Fibroblast of mammary gland (primary cell): ENCODE measurements at places on chromosomes 1 and 21.

- DNase-seq, result peak; percentile 57
Observed at GRCh38 chr1:62230718-62231117, 36.1 kb downstream of the L1TD1 start.

- no peak for DNase-seq
Observed at GRCh38 chr1:44501047-44501890, 96.2 kb downstream of the RNF220 start.

GRCh38 chr1:175733722-175734121 is 9.7 kb downstream of the TNR start:
- DNase-seq, result no peak

GRCh38 chr1:198858033-198858432 is 219.2 kb downstream of the PTPRC start:
- DNase-seq, result no peak

DNA sequence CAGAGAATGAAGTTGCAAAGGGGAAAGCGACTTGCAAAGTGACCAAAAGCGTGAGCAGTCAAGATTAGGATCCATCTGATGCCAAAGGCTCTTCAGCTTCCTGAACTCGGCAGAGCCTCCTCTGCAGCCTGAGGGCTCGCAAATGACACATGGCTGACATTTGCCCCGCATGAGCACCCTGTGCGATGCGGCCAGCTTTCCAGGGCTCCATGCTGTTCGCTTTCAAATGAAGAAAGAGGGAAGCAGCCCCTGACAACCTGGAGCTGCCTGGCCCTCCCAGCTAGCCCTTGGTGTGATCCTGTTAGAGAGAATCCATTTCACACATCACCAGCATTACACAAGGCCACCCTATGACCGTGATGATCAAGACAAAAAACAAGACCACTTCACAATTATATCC is 20.2 kb upstream of the FAM131C start:
- DNase-seq, result no peak

- DNase-seq, result peak; percentile 74
Observed at GRCh38 chr21:31198575-31198974, 145.5 kb downstream of the TIAM1 start.

DNA sequence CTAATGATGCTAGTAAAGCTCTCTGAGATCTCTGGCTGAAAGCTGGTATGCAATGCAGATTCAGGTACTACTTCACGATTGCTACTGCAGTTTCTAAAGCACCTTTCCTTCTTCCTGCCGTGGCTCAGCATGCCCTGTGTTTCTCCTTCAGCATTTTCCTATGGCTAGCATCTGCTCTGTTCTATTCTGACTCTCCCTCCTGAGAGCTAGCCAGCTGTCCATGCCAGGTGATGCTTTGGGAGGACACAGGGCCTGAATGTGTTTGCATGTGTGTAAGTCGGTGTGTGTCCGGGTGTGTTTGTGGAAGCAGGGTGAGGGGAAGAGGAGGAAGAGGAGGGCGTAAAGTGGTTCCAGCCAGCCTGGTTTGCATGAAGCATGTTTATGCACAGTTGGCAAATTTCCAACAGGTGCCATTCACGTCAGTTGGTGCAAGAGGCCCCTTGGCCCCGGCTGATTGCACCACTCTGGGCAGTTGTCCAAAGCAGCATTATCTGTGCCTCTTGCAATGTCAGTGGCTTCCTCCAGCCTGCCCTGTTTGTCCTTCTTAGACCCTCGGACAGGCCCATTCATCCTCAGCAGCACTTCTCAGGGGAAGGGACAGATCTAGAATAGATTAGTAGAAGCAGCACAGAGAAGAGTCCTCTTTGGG is 433.3 kb downstream of the DISC1 start:
- DNase-seq, result no peak

DNA sequence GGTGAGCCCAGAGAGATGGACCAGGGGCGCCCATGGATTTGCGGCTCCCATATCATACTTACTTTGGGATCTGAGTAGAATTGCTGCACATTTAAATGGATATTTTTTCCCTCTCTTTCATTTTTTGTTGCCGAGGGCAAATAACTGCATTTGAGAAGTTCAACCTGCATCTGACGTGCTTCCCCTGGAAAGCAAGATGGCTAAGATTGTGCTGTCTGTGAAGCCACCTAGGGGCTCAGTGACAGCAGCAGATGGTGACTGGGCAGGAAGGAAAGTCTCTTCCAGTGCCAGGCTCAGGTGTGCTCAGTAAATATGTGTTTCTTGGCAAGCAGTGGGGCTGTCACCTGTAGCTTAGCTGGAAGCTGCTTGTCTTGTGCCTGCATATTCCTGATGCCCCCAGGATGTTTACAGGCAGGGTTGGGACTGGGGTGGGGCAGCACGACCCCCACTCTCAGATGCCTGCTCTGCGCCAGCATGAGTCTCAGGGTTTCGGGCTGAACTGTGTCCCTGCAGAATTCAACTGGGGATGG is 59.8 kb upstream of the ETV3 start:
- no peak for DNase-seq

- no peak for DNase-seq
Observed at GRCh38 chr1:22918644-22919043, 54.0 kb downstream of the LACTBL1 start.

DNA sequence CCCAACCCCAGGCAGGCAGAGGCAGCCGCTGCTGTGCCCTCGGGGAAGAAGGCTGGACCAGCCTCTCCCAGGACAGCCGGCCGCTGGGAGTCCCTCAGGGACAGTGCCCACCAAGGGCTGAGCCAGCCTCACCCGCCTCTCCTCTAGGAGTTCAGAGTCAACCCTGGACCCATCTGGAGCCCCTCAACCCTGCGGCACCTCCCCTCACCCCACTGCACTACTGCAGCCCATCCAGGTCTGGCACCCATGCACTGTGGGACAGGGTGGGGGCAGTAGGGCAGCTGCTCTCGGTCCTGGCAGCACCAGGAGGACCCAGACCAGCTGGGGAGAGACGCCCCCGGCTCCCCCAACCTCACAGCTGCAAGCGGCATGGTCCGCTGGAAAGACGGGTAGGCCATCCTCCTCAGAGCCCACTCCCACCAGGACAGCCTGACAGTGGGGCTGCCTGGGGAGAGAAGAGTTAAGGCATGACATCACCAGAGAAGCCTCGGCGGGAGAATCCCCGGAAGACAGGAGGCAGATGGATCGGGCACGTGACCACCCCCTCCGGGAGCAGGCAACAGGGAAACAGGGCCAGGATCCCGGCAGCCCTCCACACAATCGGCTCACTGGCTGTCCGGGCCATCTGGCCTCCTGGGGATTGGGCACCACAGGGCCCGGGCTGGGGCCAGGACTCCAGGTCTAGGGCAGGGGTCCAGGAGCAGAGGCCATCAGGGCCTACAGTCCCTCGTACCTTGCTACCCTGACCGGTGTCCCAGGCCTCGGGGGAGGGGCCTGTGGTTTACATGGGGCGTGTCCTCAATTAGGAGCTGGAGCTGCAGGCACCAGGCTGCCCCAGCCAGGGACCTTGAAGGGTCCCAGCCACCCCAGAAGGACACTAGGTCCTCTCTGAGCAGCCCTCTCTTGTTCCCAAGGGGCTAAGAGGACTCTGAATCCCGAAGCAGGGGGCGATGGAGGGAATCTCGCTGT is 3.1 kb downstream of the ACAP3 start:
- peak; percentile 77 for DNase-seq

DNA sequence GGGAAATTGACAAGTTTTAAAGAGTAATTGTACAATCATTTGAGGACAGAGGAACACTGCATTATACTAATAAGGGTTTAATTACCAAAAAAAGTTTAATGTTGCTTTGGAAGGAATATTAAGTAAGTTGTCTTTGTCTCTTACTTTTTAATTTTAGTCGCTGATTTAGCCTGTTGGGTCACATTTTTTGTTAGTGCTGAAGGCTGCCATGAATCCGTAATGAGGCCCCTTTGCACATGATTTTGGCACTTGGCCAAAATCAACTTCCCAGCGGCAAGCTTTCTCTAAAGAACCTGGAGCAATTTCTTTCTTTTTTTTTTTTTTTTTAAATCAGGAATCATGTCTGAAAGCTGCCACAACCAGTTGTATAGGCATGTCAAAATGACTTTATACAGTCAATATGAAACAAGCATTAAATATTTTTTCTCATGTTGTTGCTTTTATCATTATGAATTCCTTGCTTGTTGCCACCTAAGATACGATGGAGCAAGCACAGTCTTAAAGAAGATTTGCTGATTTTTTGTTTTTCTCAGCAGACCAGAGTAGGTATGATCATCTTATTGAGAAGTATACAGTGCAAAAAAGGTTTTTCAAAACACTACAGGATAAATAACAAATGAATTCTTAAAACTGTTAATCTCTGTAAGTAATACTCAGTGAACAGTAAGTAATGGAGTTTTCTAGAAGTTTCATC is 690.4 kb downstream of the USP25 start:
- DNase-seq, result peak; percentile 81

DNA sequence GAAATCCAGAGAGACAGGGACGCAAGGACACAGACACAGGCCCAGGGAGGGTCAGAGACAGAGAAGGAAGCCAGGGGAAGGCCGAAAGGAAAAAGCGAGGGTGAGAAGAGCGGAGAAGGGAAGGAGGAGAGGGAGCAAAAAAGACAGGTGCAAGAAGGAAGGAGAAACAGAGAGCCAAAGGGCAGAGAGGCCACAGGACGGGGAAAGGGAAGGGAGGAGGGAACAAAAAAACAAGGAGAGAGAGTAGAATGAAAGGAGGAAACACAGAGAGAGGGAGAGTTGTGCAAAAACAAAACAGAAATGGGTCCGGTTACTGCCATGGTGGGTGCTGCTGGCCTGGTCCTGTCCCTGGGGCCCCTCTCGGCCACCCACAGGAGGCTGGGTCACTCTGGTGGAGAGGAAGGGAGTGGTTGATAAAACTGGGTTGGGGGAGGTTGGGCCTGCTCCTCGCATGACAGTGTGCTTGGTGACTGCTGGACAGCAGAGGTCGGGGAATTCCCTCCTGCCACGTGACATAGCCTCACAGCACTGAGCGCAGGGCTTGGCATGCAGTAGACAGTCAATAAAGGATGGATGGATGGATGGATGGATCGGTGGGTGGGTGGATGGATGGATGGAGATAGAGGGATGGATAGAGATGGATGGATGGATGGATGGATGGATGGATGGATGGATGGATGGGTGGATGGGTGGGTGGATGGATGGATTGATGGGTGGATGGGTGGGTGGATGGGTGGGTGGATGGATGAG is 64.8 kb downstream of the RAP1GAP start:
- no peak for DNase-seq

- DNase-seq, result no peak
Observed at GRCh38 chr21:44489962-44490361, 34.7 kb downstream of the LRRC3 start.

GRCh38 chr1:202160377-202160940 is at the start of gene PTPN7:
Gene PTPN7 (minus strand): TSS chr1:202160602. CDS start chr1:202159402, 1,200 bp downstream.
- no peak for DNase-seq

DNA sequence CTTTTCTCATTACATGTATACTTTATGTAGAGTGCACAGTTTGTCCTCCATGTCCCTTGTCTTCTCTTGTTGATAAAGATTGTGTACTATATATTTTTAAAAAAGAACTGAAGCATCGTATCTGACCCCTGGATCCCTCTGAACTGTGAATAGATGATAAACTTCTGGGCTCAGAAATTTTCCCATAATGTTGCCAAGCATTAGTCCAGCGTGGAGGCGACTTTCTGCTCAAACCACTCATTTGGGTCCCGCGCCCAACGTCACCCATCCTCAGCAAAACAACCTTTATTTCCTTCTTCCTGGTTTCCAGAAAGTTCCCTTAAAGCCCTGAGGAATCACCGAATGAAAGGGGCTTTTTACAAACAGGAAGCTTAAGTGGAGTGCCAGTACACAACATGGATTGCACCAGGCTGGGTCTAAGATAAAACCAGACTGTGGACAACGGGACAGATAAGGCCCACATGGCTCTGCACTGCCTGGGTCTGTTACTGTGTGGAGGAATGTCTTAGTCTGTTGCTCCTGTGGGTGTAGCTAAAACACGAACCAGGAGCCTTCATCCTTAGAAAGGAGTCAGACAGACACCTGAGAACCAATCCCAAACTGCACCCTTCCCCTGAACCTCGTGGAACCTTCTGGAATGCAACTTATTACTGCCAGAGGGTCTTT is 15.6 kb downstream of the EVA1C start:
- no peak for DNase-seq

- peak; percentile 11 for DNase-seq
Observed at GRCh38 chr1:65104854-65105534, 43.0 kb upstream of the AK4 start.

- no peak for DNase-seq
Observed at GRCh38 chr1:208683141-208683540, 439.0 kb upstream of the PLXNA2 start.

DNA sequence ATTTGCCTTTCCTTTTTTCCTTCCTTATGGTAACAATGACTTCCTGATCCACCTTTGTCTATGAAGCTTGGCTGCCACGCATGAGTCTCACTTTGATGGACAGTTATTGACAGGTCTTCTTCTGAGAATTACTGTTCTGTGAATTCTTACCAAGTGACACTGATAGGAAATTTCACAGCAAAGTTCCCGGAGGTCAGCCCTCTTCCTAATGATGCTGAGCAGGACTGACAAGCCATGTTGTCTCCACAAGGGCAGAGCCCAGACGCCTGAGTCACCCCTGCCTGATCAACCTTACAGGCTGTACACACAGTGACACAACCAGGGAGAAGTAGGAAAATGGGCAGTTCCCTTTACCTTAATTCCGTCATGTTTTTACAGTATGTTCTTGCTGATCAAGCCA is 44.2 kb downstream of the ZC3H11B start:
- no peak for DNase-seq

DNA sequence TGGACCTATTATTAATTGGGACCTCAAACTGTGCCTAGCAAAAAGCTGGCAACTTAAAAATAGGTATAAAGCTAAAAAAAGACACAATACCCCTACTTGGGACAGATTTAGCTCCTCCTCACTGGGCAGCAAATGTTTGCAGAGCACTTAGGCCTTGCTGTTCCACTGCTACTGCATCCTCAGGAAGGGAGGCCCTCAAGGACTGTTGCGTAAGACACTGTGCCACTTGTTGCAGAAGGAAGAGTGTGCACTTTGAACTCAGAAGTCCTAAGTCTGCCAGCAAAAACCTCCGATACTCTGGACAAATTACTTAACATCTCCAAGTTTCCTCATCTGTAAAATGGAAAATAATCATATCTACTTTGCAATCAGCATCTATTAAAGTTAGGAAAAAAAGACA is 322.9 kb downstream of the BARHL2 start:
- no peak for DNase-seq

DNA sequence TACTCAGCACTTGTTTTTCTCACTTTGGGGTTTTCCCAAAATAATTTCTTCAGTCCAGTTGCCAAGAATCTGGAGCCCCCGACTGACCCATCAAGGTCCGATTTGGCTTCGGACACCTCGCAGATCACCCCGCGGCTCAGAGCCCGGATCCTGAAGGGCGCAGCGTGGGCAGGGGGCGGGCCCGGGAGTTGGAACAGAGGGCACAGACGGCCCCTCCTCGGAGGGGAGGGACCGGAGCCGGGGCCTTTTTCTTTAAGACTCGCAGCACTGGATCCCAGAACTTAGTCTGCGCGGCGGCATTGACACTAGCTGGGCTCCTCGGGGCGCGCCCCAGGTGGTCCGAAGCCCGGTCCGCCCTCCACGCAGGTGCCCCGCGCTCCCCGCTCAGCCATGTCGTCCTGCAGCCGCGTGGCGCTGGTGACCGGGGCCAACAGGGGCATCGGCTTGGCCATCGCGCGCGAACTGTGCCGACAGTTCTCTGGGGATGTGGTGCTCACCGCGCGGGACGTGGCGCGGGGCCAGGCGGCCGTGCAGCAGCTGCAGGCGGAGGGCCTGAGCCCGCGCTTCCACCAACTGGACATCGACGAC is at the start of gene CBR3:
TSS of gene CBR3 (plus strand) at position 277 of the 588 bp plus-strand sequence. CDS start at position 391, 114 bp downstream.
- peak; percentile 37 for DNase-seq
